ENCODE measurements at places on chromosomes 5 and 9.

- no peak for DNase-seq
Measured at GRCh38 chr9:127561491-127562278, 50.4 kb upstream of the STXBP1 start.

- DNase-seq = no peak
Measured at GRCh38 chr5:3615829-3616228, 20.2 kb downstream of the IRX1 start.

- DNase-seq = no peak
Measured at GRCh38 chr5:151427258-151427657, 20.1 kb upstream of the SLC36A1 start.

GRCh38 chr9:124254261-124254682 is 3.5 kb upstream of the NEK6 start:
- DNase-seq = no peak

DNA sequence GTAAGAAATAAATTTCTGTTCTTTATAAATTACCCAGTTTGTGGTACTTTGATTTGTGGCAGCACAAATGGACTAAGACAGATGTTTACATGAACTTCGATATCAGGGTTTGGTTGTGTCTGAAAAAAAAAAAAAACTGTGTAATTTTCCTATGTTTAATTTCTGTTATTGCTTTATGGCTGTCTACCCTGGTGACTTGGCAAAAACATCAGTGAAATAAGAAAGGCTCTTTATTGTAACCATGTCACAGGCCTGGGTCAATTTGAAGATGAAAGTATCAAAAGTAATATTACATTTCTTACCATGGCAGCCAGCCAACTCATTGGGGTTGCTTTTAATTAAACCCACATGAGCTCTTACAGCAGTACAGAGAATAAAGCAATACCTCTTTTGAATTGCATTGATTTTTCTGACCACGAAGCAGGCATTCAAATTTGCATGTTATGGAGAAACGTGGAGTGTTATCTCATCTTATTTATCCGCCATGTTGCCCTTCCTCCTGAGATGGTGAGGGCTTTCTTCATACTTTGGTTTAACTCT is 20.6 kb upstream of the SV2C start:
- no peak for DNase-seq

DNA sequence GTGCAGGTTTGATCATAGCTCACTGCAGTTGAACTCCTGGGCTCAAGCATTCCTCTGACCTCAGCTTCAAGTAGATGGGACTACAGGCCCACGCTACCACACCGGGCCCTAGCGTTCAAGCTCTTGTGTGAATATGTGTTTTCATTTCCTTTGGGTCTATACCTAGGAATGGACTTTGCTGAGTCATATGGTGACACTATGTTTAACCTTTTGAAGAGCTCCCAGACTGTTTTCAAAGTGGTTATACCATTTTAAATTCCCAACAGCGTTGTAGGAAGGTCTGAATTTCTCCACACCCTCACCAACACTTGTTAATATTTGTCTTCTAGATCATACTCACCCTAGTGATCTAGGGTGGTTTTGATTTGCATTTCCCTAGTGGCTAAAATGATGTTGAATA is 33.5 kb downstream of the FAF2 start:
- no peak for DNase-seq

GRCh38 chr9:16217943-16218701 is 652.3 kb downstream of the BNC2 start:
- no peak for DNase-seq

- DNase-seq = no peak
Measured at GRCh38 chr9:96078897-96079490, 203.5 kb downstream of the ERCC6L2 start.

GRCh38 chr9:92983984-92984589 is 36.8 kb downstream of the FGD3 start:
- no peak for DNase-seq

DNA sequence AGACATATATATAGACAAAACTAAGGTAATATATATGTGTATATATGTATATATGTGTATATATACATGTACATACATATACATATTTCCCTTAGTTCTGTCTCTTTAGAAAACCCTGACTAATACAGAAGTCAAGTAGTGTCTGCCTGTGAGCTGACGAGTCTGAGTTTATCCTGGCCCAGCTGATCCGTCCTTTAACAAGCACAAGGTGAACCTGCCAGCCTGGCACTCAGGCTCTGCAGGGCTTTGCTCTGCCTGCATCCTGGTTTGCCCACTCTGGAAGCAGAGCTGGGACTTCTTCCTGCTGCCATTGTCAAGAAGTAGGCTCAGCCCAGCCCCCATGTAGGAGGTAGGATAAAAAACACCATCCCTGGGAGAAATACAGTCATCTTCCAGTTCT is 388.0 kb downstream of the ICE1 start:
- DNase-seq = no peak

- no peak for DNase-seq
Measured at GRCh38 chr9:127505396-127506116, 54.2 kb downstream of the LRSAM1 start.

GRCh38 chr5:109704282-109704952 is 14.7 kb downstream of the MAN2A1 start:
- DNase-seq = no peak

GRCh38 chr9:113954591-113954990 is 78.5 kb downstream of the ZNF618 start:
- no peak for DNase-seq

- no peak for DNase-seq
Measured at GRCh38 chr5:34516686-34517085, 139.4 kb upstream of the RAI14 start.

DNA sequence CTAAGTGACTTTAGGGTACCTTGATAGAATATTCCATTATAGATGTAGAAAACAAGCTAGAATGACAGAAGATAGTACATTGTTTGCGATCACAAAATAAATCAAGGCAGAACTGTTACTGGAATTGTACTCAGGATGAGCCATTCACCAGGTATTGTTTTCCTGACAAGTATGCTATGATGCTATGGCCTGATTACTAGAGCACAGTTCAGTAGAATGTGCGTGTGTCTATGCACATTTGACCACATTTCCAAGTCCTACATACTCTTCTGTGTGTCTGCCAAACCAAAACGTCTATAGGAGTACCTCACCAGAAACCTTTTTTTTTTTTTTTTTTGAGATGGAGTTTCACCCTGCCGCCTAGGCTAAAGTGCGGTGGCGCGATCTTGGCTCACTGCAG is 43.3 kb upstream of the CDC42SE2 start:
- no peak for DNase-seq

DNA sequence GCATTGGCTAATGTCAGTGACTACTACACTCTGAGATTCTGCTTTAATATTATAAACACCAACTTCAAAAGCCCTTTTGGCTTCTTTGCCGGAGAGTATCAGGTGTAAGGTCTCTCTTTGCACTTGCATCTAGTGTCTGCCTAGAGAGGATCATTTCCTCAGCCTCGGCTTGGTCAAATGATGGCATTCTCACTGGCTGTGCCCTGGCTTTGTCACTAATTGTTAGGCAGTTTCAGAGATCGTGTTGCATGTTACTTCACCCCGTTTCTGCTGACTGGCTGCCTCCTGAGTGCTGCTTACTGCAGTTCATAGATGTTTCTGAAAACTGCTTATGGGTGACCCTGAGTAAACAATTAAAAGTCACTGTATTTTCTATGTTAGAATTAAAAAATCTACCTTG is 48.8 kb downstream of the SLC1A3 start:
- no peak for DNase-seq

DNA sequence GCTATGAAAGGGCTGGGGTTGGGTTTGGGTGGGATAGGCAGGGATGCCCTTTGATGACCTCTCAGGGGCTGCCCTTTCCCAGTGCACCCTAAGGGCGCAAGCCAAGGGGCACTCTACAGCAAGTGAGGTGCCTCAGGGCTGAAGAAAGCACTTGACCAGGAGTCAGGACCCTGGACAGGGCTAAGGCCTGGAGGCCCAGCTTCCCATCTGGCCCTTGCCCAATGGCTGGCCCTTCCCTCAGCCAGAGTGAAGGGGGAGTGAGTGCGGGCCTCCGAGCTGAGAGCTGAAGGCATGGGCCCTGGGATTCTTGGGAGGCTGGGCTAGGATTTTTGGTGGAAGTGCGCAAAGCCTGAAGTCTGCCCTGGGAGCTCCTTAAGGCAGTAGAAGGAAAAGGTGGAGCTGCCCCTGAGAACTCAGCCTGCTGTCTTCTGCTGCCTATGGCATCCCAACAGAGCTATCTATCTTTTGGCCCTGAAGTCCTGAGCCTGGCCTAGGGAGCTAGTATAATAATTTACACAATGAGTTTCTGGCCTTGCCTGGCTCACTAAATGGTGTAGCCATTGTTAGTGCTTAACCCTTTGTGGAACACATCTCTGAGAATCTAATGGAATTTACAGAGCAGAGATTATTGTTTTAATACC is 16.4 kb downstream of the JADE2 start:
- peak; percentile 27 for DNase-seq

GRCh38 chr5:137438932-137439331 is 60.2 kb downstream of the SPOCK1 start:
- no peak for DNase-seq

DNA sequence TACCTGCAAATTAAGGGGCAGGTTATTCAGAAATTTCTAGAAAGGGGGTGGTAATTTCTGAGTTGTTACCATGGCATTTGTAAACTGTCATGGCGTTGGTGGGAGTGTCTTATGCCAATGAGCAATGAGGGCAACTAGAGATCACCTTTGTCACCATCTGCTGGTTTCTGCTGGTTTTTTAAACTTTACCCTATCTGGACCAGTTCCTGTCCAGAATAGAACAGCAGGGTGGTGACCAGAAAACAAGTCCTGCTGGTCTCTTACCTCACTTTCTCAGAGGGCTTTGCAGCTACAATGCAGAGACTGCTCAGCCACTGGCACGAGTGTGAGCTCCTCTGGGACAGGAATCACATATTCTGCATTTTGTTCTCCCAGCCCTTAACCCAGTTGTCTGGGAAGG is 51.4 kb downstream of the FAM114A2 start:
- DNase-seq = no peak

- DNase-seq = no peak
Measured at GRCh38 chr5:149432911-149433401, 53.9 kb upstream of the IL17B start.

GRCh38 chr9:129556491-129557191 is 64.3 kb downstream of the C9orf50 start:
- no peak for DNase-seq

GRCh38 chr5:177493795-177494345 is 3.5 kb downstream of the PDLIM7 start:
- DNase-seq = no peak

GRCh38 chr5:167008705-167009104 is 1282.7 kb upstream of the WWC1 start:
- no peak for DNase-seq

DNA sequence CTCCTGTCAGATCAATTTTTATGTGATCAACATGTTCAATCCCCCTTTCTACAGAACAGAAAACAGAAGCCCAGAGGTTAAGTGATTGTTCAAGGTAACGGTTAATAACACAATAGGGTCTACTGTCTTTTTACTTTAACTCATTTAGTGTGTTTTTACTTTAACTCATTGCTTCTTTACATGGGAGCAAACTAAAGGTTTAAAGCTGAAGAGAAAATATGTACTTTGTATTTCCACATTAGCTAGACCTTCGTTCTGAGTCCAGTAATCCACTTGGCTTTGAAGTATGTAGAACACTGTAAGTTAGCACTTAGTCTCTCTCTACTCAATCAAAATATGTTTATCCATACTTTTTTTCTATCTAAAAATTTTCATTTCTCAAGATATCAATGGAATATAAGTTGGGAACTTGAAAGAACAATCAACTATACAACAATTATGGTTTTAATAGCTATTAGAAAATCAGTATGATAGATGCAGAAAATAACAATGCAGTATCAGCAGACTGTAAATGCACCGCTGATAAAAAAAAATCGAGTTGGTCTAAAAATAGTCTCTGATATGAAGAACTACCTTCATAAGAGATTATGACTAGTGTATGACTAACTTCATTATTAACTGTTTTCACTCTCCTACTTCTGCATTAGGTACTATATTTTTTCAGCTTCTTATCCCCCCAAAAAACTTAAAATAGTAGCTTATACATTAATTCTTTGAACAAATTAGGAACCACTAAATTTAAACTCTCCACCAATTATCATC is 20.6 kb downstream of the PGGT1B start:
- no peak for DNase-seq

GRCh38 chr5:1967736-1968135 is 85.0 kb upstream of the IRX4 start:
- DNase-seq = no peak

GRCh38 chr9:137802521-137803243 is 74.9 kb upstream of the CACNA1B start:
- peak; percentile 16 for DNase-seq

DNA sequence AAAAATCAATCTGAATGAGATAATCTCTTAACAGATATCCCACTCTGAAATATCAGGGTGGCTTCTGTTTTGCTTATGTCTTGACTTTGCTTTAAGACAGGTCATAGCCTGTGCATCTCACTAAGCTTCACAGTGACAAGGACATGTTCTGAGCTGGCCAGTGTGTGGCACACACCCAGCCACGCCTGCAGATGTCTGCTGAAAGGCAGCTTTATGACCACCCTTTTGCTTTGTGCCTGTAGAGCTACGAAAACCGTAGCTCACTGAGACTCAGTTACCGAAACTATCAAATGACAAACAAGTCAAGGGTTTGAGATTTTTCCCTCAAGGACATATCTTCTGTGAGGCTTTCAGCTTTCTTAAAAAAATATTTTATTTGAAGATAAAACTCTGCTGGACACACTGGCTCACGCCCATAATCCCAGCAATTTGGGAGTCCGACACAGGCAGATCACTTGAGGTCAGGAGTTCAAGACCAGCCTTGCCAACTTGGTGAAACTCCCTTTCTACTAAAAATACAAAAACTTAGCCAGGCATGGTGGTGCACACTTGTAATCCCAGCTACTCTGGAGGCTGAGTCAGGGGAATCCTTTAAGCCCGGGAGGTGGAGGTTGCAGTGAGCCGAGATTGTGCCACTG is 233.2 kb downstream of the SPATA31A1 start:
- no peak for DNase-seq

DNA sequence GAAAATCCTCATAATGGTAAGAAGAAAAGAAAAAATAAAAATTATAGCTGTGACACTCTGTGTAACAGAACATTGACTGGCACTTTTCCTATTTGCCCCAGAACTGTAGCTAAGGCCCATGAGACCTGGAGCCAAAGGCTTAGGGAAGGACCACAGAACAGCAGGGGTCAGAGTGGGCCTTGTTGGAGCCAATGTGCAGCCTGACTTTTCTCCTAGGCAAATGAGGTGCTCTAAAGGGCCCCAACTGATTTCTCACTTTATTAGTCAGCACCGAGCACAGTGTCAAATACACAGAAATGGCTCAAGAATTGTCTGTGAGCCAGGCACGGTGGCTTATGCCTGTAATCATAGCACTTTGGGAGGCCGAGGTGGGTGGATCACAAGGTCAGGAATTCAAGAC is 4.0 kb upstream of the MEGF9 start:
- DNase-seq = no peak

- DNase-seq = no peak
Measured at GRCh38 chr9:116459576-116459975, 227.5 kb upstream of the TRIM32 start.
